ENCODE measurements at places on chromosomes 11 and 22.

DNA sequence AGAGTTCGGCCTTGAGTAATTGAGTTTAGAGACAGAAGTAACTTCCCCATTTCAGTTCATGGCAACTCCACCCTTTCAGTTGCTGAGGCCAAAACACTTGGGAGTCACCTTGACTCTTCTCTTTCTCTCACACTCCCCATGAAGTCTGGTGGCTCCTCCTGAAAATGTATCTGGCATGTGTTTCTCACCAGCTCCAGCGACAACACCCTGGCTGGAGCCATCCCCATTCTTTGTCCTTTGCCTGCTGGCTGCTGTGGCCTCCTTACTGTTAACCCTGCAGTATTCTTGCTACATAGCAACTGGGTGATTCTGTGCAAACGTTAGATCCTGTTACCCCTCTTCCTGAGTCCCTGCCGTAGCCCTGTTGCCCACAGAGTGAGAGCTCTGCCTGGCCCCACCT lies 23.8 kb downstream of the SLC6A5 start:
- no peak for DNase-seq

DNA sequence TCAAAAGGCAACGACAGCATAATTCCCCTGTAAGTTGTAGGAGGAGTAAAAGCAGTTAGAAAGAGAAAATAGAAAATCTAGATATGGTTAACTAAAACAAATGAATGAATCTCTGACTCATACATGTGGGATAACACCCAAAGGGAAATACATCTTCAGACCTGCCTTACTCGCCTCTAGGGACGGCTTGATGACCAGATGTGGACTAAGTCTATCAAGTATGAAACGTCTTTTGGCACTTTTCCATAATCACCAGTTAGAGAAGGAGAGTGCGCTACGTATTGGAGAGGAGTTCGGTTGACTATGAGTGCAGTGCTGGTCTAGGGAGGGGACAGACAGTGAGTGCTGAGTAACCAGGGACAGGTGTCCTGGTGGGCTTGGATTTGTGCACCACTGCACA lies 459.9 kb downstream of the OPCML start:
- no peak for DNase-seq

DNA sequence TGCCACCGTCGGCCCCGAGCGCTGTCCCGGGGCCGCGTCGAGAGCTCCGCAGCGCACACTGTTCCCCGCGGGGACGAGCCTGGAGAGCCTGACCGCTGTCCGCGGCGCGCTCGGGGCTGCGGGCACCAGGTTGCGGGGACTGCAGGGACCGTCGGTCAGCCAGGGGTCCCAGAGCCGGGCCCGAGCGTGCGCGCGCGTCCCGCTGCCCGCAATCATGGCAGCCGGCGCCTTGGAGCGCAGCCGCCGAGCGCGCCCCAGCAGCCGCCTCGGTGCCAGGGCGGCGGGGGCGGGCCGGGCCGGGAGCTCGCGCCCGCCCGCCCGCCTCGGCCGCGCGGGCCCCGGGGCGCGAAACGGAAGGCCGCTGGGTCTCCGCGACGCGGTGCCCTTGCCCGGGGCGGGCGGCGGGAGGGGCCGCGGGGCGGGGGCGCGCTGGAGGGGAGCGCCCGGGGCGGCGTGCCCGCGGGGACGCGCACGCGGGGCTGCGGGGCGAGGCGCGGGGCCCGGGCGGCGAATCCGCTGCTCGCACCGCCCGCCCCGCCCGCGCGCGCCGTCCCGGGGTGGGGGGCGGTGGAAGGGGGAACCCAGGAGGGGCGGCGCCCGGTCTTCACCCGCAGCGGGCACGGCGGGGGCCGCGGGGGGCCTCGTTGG lies 79.4 kb upstream of the PPARA start:
- DNase-seq = no peak

DNA sequence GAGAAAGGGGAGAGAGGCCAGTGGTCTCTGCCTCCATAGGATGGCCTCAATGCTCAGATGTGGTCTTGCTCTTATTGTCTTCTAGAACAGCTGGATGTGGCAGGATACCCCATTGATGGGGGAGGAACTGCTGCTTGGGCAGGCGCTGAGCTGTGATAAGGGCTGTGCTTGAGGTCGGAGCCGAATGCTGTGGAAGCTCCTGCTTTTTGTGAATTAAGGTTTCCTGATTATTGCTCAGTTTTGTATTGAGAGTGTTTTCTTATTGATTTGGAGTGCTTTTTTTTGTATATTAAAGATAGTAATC lies 57.2 kb downstream of the CABIN1 start:
- DNase-seq = no peak

DNA sequence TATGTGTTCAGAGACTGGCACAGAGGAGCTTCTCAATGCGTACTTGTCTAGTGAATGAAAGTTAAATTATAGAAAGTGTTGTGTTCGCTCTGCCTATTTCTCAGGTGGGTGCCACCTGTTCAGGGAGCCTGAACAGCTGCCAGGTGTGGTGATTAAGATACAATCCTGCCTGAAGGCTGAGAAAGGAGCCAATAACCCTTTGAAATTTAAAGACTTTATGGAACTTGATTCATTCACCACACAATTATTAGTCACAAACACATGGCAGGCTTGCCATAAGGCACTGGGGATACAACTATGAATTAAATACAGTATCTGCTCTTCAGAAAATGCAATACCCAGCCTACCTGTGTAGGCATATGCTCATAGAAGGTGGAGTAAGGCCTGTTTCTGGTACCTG lies 92.9 kb upstream of the AMOTL1 start:
- DNase-seq = no peak

DNA sequence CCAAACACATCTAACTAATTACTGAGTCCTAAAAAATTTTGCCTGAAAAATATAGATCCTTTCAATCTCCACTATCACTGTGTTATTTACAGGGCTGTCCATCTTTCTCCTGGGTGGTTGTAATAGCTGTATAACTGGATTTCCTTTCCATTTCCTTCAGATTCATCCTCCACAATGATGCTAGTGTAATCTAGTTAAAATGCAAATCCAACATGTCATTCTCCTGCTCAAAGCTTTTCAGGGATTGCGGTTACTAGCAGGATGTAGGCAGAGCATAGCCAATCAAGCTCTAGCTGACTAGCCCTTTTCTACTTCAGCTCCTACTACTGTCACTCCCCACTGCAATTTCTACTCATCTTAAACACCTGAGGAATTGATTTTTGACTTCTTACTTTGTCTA lies 283.0 kb downstream of the RAB38 start:
- no peak for DNase-seq

- no peak for DNase-seq
Observed at GRCh38 chr11:96338910-96339705, 3.9 kb downstream of the MAML2 start.

GRCh38 chr11:74221816-74222215 lies 50.7 kb downstream of the PPME1 start:
- DNase-seq = no peak

DNA sequence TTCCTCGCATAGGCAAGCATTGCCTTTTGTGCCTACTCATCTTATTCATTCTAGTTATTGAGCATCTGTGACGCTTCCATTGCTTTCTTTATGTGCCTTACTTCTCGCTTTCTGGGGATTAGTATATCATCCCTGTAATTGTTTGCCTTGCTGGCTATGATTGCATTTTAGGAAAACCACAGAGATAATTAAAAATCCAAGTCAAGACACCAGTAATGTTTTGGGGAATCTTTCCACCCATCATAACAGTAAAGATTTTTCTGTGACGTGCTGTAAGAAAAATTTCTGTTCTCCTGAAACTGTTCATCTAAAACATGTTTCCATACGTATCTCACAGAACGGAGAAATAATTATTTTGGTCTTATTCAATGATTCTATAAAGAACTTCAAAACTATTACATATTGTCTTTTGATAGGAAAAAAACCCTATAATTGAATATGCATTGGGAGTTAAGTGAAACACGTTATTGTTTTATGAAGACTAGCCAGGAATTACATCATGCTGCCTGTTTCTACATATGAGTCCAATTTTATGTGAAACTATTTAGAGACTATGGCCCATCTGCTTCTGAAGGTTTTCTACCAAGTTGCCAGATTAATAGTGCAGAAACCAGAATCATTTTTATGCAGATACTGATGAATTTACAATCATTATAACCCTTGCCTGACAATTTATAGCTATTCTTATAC lies 133.7 kb upstream of the FIBIN start:
- no peak for DNase-seq

DNA sequence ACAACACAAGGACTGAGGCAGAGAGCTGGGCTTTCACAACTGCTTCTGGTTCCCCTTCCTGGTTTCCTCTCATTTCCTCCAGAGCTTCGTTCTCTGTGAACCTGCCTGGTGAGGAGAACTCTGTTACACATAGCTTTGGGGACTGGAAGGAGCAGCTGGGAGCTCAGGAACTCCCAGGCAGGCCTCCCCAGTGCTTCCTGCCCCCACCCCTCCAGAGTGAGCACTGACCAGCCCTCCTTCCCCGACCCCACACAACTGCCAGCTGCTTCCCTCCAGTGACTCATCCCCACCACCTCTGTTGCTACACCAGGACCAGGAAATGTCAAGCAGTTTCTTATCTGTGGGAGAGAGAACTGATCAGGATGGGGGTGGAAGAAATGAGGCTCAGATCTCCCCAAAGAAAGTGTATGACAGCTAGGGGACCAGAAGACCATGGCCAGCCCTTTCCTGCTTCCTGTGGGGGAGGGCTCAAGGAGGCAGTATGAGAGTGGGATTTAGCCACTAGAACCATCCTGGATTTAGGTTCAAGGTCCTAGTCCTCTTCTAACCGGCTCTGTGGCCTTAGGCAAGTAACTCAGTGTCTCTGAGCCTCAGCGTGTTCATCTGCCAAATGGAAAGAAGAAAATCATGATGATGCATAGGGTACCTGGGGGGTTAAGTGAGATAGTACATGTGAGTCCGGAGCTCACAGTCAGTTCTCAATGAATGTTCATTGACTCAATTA lies 4.5 kb upstream of the TP53I11 start:
- no peak for DNase-seq

GRCh38 chr11:34432822-34433221 lies 5.9 kb upstream of the CAT start:
- DNase-seq = no peak

- no peak for DNase-seq
Observed at GRCh38 chr11:114623720-114624119, 28.1 kb upstream of the NXPE4 start.

DNA sequence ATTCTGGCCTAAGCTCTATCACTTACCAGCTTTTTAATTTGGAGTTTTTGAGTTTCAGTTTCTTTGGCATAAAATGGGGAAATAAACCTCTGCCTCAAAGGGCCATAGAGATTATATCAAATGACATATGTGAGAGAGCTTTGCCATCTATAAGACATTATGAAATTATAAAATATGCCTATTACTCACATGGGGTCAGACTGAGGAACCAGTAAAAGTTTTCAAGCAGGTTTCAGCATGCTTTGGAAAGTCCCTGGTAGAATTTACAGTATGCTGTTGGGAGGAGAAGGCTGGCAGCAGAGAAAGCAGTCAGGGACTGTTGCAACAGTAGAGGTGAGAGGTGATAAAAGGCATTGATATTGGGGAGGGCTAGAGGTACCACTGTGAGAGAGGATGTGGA lies 13.6 kb upstream of the MTNR1B start:
- no peak for DNase-seq

DNA sequence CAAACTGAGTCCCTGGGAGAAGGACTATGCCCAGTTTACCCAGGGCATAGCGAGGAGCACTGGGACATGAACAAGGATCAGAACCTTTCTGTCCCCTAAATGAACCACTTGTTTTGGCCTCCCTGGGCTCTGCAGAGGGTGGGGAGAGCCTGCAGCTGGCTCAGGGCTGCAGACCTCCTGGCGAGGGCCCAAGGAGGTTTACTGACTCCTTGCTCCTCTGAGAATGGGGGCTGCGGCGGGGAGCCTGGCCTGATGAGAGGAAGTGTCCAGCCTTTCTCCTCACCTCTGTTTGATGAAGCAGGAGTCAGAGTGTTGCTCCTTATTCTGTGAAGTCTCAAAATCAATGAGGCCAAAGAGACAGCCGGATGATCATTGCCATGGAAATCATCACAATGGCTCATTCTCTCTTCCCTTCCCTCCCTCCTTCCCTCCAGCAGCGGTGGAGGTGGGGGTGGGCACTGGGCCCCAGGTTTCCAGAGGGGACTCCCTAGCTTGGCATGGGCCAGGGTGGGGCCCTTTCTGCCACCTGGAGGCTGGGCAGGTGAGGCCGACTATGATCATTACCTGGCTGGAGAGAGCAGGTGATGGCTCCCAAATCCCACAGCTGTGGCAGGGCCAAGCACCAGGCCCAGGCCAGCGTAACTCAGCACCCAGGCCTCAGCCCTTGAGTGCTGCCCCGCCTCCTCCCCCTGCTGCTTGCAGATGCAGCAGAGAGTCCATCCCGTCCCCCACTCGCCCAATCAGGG lies 169.7 kb downstream of the CEP164 start:
- no peak for DNase-seq

DNA sequence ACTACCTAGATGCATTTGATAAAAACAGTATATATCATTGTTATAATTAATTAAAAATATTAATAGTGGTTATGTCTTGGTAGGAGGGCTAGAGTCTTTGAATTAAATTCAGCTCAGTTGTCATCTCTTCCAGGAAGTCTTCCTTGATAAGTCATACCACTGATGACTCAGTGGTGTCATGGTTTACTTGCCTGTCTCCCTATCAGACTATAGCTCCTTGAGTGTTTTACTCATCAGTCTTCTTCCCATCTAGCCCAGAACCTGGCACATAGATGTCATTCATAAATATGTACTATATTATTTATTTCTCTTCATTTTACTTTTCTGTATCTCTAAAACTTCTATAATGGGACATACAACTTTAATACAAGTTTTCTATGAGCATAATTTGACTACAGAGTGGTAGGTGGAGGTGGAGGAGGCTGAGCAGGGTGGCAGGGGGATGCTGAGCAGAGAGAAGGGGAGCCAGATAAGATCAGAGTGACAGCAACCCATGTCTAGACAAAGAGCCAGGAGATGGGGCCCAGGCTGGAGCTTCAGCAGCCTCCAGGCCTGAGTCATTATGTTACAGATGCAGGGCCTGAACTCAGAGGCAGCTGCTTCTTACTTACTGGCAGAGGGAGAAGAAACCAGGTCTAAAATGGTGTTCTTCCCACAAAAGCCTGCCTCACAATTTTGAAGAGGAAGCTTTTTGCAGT lies 82.3 kb upstream of the PHOX2A start:
- DNase-seq = no peak

GRCh38 chr11:67253872-67254624 lies 12.2 kb upstream of the GRK2 start:
- DNase-seq = no peak

DNA sequence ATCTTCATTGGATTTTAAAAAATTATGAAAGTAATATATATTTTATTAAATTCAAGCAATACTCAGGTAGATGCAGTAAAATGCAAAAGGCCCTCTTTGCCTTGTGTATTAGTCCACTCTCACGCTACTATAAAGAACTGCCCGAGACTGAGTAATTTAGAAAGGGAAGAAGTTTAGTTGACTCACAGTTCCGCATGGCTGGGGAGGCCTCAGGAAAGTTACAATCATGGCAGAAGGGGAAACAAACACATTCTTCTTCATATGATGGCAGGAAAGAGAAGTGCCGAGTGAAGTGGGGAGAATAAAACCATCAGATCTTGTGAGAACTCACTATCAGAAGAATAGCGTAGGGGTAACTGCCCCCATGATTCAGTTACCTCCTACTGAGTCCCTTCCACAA lies 130.8 kb downstream of the HIPK3 start:
- no peak for DNase-seq

Measured in esophagus squamous epithelium (tissue), 5 donors.